ENCODE measurements at places on chromosomes 11 and 22. TPM values are rescaled to one million over a fixed set of nuclear protein-coding genes. Genes with fewer than 3 reads are reported as not detected.

KCNJ11 gene
- total RNA-seq: 0.66 TPM

SAA4 gene
- total RNA-seq: not detected

UPK3A gene
- not detected for total RNA-seq

IGHMBP2 gene
- total RNA-seq: 27.7 TPM

TEAD1 gene
- 0.26 TPM for total RNA-seq
